Hypothalamus (tissue), 51 donors: ENCODE measurements at places on chromosomes 4 and X.

DNA sequence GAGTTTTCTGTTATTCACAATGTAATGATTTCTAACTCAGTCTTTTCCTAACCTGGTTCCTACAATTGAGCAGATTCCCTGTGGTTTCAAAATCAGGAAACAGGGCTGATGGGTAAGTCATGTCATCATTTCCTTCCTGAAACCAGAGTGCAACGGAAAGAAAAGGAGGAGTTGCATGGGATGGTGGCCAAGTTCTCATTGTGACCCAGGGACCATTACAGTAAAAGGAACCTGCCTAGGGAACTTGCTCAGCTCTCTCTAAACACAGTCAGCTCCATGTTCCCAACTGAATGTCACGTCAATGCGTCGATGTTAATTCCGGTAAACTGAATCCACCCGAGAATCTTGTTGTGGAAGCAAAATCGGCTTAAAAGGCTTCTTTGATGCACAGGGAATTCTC is 51.2 kb downstream of the LGI2 start:
- DNase-seq = no peak

DNA sequence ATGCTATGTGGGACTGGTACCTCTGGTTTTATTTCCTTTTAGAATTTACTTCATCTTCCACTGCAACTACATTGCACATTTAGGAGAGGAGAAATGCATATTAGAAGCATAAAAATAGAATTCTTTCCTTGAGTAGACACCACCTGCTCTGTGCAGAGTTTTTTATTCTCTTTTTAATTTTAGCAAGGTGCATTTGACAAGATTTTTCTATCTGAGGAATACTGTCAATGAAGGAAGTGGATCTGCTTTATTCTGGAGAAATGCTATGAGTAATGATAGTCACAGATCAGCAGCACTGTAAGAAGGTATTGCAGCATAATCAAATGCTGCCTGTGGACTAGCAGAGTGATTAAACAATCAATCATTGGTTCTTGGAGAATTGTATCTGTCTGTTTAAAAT is 1038.3 kb downstream of the RAPGEF2 start:
- no peak for DNase-seq

- no peak for DNase-seq
Measured at GRCh38 chr4:86615501-86615900, 21.4 kb downstream of the PTPN13 start.

DNA sequence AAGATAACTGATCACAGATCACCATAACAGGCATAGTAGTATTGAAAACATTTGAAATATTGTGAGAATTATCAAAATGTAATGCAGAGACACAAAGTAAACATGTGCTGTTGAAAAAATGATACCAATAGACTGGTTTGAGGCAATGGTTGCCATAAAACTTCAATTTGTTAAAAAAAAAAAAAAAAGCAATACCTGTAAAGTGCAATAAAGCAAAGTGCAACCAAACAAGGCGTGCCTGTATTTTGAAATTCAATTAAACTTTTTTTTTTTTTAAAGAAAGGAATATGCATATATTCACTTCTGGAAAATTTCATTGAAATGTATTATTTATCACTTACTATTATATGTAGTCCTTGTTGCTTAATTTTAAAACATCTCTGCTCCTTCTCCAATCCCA is 27.7 kb downstream of the TMEM154 start:
- no peak for DNase-seq

DNA sequence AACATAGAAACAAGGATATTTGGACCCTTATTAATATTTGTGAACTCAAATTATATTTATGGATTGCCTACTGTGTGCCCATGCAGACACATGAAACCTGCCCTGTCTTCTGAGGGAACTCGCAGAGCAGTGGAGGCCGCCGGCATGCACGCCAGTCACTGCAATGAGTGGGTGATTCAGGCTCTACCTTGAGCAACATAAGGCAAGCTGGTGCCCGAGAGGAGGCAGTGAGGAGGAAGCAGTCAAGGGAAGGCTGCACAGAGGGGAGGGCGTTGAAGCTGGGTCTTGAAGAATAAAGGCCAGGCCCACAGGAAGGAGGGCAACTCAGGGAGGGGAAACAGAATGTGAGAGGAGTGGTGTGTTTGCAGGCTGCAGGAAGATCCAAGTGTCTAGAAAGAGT is 52.8 kb downstream of the PPEF2 start:
- no peak for DNase-seq

DNA sequence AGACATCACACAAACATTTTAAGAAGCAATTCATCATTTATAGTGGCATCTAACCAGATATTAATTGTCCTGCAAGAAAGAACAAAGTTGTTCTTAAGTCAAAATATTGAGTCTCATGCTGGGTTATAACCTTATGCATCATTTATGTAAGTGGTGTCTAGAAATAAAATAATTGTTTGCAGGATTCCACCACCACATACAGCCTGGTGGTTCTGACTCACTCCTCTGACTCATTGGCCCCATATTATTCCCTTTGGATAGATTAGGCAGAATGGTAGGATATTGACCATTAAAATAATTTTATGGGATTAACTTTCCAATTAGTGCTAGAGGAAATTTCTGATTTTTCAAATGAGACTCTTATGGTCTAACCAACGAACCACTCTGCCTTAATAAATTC is 384.5 kb downstream of the GRXCR1 start:
- no peak for DNase-seq

DNA sequence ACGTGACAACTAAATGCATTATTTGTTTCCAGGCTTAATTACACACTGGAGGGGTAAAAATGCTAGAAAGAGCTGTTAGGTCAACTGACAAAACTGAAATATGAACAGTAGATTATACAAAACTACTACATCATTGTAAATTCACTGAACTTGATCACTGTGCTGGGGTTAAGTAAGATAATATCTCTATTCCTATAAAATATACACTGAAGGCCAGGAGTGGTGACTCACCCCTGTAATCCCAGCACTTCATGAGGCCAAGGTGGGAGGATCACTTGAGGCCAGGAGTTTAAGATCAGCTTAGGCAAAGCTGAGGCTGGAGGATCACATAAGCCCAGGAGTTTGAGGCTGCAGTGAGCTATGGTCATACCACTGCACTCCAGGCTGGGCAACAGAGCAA is 31.8 kb upstream of the NKX6-1 start:
- no peak for DNase-seq

DNA sequence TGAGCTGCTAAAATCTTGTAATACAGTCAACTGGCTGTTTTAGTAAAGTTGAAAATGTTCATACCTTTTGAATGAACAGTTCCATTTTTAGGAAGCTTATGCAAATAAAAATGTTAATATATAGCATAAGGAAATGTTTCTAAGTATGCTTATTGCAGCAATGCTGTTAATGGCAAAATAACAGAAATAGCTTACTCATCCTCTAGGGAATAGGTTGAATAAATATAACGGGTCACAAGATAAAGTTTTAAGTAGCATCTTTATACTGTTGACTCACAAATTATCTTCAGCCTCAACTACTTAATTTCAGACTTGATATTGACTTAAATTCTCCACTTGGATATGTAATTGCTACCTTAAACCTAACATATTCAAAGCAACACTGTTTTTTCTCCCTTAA is 27.7 kb downstream of the HERC3 start:
- no peak for DNase-seq

DNA sequence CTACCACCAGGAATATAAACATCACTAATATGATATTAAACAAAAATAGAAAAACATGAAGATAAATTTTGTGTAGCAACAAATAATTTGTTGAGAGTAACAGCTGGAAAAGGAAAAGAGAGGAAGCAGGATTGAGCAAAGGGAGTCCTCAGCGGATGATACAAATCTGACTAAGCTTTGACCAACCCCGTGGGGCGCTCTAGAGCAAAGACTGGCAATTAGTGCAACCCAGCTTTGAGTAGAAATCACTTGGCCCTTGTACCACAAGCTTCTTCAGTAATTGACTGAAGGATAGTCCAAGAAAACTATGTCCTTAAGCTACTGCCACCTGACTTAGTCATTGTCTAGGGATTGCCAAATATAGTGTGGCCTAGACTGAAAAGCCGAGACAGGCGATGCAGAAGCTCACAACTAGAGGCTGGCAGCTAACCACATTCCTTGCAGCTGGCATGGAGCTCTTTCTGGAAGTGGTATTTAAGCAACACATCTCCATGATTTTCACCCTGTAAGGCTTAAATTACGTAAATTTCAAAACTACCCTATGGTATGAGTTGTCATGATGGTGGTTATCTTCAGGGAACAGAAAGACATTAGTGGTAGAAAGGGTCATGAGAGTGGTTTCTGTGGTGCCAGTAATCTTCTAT is 396.0 kb downstream of the PDGFC start:
- DNase-seq = no peak

- no peak for DNase-seq
Measured at GRCh38 chrX:153307276-153308178, 14.0 kb downstream of the PNMA6F start.

- no peak for DNase-seq
Measured at GRCh38 chr4:122356317-122356808, 22.4 kb upstream of the ADAD1 start.

GRCh38 chrX:139106069-139106468 is 394.6 kb upstream of the FGF13 start:
- no peak for DNase-seq

- DNase-seq = no peak
Measured at GRCh38 chr4:15470128-15470475, 420 bp downstream of the CC2D2A start.

DNA sequence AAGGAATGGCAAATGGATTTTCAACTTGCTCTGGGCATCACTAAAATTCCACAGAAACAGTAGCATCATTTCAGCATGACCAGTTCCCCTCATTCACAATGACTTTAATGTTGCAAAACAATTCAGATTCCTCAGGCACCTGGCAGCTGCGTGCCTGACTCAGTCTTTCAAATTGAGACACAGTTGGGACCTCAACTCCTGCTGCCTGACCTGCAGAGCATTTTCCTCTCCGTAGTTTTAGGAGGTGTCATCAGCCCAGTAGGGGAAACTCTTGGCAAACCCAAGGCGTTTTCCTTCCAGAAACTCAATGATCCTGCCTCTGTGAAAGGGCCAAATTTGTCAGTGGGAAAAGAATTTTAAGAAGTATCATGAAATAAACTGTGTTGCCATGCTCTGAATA is 388.9 kb downstream of the SPRY1 start:
- no peak for DNase-seq

- no peak for DNase-seq
Measured at GRCh38 chr4:168859888-168860694, 150.0 kb downstream of the CBR4 start.

DNA sequence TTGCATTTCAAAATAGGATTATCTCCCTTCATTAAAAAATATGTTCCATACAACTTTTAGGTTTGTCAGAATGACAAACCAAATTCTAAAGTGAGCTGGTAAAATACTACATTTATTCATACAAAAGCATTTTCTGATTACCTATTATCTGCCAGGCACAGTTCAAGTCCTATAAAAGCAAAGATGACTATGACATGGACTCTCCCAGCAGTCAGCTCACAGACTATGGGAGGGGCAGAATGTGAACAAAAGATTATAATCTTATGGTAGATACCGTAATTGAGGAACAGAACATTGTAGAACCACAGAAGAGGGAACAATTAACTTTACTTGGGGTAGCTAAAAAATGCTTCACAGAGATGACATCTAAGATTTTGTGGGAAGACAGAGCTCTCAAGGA is 12.4 kb downstream of the PAQR3 start:
- DNase-seq = no peak

DNA sequence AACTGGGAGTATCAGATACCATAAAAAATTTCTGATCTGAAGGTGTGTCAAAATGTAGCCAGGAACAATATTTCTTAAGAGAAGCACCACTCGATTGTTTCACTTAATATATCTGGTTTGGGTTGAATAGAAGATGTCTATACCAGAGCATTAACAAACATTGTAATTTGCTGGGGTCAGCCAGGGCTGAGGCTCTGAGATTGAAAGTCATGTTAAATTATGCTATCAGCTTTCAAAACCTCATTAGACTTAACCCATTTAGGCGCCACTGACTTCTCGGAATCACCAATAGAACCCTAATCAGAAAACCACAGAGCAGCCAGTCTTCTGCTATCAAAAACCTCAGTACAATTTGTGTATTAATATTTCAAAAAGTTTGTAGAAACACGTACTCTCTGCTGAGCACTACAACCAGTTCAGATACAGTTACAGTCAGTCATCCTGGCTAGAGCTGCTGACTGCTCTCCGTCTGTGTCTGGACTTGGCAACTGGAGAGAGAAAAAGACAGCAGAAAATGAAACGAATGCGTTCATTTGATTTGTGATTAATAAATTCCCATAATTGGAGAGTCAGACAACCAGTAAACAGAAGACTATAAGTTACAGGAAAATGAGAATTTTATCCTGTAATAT is 848.6 kb upstream of the PABPC4L start:
- DNase-seq = no peak
